ENCODE measurements at places on chromosomes 4 and X.

DNA sequence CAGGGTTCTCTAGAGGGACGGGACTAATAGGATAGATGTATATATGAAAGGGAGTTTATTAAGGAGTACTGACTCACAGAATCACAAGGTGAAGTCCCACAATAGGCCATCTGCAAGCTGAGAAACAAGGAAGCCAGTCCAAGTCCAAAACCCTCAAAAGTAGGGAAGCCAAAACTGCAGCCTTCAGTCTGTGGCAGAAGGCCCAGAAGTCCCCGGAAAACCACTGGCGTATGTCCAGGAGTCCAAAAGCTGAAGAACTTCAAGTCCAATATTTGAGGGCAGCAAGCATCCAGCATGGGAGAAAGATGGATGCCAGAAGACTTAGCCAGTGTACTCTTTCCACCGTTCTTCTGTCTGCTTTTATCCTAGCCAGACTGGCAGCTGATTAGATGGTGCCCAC lies 227.2 kb downstream of the KCTD8 start:
- DNase-seq, result no peak

DNA sequence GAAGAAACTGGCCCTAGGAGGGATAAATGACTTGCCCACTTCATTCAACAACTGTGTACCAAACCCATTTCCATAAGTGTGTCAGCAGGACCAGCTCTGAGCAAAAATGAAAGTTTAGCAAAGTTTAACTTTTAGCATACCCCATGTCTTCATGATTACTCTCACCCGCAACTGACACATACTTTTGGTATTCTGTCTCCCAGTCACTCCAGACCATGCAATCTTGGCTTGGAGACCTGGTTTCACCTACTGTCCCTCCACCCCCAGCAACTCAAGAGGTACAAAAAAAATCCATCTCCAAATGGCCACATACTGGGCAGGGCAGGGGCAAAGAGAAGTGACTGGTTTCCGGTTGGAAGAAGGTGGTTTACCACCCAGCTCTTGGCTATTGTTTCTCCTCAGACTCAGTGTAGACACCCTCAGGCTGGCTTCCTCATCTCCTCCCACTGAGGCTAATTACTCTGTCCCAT lies 79.8 kb downstream of the RLIM start:
- no peak for DNase-seq

DNA sequence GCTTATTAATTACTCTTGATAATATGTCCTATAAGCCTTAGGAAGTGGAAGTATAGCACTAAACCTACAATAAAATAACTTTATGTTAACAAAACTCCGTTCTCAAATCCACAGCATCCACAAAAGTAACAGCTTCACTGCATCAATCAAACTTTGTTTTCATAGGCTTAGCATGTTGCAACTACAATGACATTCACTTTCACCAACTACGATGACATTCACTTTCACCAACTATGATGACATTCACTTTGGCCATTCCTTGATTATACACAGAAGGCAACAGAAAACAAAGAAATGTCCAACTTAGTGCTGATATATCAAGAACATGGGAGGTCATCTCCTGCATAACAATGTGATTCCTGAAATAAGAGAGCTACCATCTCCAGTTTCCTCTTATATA lies 44.3 kb downstream of the FBXL5 start:
- no peak for DNase-seq

DNA sequence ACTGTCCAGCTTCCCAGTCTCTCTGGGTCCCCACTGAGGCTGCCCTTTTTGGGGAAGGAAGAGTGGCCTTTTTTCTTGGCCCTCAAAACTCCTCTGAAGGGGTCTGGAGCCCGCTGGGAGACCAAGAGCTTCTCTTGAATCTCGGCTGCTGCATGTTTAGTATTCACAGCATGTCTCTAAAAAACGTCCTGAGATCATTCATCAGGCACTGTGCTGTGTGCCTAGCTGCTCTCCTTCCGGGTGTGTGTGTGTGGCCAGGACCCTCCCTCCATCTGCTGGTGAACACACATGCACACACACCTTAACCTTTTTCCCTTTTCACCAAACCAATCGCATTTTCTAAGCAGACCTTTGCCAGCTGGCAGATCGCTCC lies 841 bp upstream of the FRMPD3 start:
- no peak for DNase-seq

DNA sequence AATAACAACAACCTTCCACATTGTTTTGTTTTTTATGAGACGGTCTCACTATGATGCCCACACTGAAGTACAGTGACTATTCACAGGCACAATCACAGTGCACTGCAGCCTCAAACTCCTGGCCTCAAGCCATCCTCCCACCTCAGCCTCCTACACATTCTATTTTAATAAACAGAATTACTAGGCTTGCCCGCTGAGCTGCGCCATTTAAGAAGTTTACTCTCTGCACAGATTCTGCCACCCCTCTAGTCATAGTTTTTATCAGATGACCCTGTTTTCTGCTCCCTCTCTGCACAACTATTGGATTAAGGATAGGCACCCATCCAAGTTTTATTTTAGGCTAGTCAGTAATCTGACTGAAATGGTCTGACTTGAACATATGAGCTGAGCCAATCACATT lies 11.3 kb upstream of the COX18 start:
- peak; percentile 17 for DNase-seq

DNA sequence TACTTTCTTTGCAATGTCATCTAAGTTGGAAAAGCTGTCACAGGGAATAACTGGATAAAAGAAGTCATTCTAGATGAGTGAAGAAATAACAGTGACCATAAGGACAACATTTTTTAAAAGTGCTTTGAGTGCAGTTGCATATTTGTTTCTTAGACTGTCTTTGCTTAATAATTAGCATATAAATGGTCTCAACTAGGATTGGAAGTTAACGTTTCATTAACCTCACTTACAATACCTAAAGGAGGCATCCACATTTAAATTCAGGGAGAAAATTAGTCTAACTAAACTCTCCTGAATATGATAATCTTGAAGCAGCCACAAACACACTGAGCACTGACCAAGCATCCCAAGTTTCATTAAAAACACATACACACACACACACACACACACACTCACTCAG lies 780.7 kb downstream of the PCDH18 start:
- no peak for DNase-seq

DNA sequence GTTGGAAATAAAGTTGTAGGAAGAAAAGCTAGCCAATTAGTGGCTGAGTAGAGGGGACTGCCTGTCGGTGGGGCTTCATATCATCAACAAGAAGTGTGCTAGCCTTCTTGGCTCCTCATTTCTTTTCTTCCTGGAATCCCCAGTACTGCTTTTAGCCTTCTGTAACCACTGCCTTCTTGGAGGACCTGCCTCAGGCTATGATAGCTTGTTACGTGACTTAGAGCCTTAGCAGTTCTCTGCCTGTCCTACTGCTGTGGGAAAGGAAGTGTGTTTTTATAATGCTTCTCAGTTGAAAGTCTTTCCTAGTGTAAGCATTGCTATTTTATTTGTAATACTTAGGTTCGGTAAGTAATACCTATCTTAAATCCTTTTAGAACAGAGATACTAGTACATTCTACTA lies 61.9 kb downstream of the LARP1B start:
- DNase-seq, result no peak

DNA sequence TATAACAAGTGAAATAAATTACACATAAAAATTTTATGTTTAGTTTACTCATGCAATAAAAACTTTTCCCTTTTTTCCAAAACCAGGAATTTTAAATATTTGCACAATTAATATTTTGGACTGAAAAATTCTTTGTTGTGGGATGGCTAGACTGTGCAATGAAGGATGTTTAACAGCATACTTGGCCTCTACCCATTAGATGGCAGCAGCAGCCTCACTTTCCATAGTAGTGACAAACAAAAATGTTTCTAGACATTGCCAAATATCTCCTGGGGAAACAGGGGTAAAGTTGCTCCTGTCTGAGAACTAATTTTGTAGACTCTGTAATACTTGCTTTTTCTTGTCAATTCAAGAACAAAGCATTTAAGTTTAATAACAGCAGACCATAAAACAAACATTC lies 49.8 kb downstream of the SCLT1 start:
- DNase-seq, result no peak

GRCh38 chrX:69113723-69114122 lies 51.5 kb downstream of the PJA1 start:
- DNase-seq, result no peak

- DNase-seq, result no peak
Observed at GRCh38 chr4:125702406-125702805, 387.7 kb downstream of the FAT4 start.

DNA sequence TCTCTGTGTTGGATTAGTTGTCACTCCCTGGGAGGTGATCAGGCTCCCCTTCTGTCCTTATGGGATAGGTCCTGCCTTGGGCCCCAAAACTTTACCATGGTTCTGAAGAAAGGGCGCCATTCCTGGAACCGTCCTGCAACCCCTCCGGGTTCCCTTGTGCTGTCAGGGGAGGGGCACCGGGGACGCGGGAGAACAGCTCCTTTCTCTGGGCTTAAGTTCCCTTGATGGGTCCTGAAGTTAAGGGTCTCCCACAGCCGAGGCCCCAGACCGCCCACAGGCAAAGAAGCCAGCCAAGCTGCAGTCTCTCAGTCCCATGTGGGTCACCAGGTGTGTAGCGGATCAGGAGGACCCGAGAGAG lies 44.8 kb downstream of the UGT2A3 start:
- no peak for DNase-seq
